ENCODE measurements at places on chromosomes 13 and 19.

GRCh38 chr13:25901460-25902376 is 150.1 kb downstream of the SHISA2 start:
- DNase-seq: peak; percentile 72

GRCh38 chr19:1189419-1189818 is 15.4 kb upstream of the SBNO2 start:
- DNase-seq: no peak

- no peak for DNase-seq
Observed at GRCh38 chr13:47478985-47479384, 522.1 kb downstream of the SUCLA2 start.

GRCh38 chr19:52237771-52238400 is 31.5 kb upstream of the ZNF766 start:
- DNase-seq: peak; percentile 33

DNA sequence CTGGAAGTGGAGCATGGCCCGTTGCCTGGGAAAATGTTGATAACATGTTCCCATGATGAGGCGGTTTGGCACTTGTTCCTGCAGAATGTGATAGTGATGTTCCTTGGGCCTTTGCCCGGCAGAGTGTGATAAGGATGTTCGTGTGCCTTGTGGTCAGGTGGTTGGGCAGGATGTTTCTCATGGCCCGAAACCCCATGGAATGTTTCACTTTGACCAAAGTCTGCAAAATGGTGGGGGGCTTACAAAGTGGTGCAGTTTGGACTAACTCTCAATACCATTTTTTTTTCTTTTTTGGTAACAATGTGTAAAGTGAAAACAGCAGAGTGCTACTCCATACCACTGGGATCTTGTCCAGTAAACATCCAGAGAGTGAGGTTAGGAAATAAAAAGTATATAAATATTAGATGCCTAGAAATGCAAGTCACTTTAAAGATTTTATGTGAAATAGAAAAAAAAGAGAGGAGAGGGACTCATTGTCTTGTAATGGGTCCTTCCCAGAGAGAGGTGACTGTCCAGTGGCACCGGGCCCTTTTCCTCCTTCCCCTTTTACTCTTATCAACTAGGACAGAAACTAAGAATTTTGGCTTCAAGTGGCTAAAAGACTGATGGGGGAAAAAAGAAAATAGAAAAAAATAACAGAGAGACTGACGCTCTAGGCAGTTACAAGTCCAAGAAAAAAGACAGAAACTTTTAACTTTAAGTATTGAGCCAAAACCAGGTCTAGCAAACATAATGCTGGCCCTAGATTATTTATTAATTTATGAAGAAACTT is 5.7 kb downstream of the FPR3 start:
- no peak for DNase-seq

GRCh38 chr19:912181-913079 is 589 bp downstream of the R3HDM4 start:
- no peak for DNase-seq

DNA sequence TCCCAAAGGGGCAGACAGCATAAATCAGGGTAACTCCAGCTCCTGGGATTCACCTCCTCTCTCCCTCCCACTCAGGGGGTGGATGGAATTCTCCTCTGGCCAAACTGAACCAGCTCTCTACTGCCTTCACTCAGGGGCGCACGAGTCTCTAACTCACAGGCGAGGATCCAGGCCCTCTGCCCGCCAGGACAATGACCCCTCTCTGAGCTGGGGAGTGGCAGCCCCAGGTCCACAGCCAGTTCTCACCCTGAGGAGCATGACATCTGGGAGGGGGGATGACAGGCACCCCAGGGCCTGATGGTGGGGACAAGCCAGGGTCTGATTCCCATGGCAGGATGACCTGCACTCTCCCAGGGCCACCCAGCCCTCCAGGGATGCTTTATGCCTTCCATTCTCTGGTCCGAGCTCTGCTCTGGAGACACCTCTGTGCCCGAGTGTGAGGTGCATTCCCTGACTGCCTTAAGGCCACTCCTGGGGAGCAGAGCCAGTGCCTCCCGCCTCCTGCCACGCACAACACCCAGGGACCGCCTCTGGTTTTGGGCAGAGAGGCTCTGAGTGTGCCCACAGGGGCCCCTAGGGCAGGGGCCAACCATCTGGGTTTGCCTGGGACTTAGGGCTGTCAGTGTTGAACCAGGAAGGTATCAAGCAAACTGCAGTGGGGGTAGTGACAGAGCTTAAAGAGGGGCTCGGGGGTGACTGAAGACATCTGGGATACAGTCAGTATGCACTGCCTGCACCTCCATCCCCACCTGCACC is 66.2 kb downstream of the GNG7 start:
- no peak for DNase-seq

GRCh38 chr13:68375004-68375403 is 1144.9 kb upstream of the PCDH9 start:
- no peak for DNase-seq

DNA sequence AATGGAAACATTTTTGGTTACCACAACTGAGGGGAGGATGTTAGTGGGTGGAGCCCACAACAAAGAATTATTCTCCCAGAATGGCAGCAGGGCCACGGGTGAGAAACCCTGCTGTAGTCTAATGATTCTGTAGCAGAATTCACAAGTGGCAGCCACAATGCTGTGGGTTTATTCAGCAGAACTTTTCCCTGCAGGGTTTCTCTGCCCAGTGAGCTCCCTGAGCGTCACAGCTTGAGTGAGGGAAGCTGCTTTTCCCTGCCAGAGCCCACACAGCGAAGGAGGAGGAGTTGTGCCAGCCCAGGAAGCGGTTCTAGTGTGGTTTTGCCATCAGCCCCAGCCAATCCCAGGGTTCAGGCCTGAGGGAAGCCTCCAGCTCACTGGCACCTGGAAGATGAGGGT is 4.4 kb downstream of the ATP12A start:
- no peak for DNase-seq

GRCh38 chr13:92158346-92158745 is 759.9 kb downstream of the GPC5 start:
- no peak for DNase-seq

GRCh38 chr19:16336571-16336970 is 11.9 kb downstream of the KLF2 start:
- DNase-seq: no peak

DNA sequence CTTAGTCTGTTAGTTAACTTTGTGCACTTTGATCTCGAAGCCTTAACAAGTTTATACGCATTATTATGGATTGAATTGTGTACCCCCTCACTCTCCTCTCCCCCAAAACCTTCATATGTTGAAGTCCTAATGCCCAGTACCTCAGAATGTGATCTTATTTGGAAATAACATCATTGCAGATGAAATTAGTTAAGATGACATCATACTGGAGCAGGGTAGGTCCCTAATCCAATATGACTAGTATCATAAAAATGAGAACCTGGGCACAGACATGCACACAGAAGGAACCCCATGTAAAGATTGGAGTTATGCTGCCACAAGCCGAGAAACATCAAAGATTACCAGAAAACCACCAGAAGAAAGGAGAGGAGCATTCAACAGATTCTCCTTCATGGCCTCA is 85.8 kb upstream of the TSC22D1 start:
- DNase-seq: no peak

DNA sequence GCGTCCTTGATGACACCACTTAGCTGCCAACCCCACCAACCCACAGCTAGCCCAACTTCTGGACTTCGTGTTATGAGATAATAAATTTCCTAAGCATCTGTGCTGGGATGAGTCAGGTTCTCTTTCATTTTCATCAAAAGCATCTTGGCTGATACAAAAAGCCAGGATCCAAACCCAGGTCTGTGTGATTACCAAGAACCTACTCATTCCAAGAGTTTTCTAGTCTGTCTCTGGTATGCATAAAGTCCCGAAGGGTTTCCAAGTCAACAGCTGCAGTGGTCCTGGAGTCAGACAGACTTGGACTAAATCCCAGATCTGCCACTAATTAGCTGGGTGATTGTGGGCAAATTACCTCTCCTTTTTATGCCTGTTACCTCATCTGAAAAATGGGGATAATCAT is 55.5 kb upstream of the SERP2 start:
- DNase-seq: no peak

DNA sequence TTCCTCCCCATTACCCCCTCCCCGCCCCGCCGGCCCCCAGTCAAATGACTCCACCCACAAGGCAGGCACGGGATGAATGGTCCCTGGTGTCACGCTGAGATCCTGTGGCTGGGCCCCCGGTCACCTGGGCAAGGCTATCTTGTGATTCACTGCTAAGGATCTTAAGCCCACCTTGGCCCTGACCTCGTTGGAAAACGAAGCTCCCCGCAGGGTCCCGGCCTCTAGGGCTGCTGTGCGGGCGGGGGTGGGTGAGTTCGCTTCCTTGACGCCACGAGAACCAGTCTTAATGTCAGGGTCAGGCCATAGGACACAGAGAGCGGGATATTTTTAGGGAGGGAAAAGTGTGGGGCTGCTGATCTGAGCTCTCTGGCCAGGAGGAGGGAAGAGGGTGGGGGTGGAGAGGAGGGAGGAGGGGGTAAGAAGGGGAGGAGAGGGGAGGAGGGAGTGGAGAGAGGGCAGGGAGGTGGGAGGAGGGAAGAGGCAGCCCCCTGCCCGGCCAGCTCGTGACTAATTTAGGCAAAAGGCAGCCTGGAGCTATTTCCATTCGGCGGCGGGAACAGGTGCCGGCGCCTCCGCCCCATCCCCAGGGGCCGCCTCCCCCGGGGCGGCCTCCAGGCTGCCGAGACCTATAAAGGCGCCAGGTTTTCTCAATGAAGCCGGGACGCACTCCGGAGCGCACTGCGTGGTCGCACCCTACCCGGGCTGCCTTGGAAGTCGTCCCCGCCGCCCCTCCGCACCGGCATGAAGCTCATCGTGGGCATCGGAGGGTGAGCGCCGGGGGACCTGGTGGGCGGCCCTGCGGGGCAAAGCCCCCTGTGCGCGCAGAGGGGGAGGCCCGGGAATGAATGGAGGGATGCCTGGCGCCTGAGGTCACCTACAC is at the start of gene NMRK2:
NMRK2 (plus strand) TSS at position 139 of the 880 bp plus-strand sequence; CDS start at position 742, 603 bp downstream.
- DNase-seq: no peak

- no peak for DNase-seq
Observed at GRCh38 chr13:41774605-41775218, 186.2 kb downstream of the VWA8 start.

DNA sequence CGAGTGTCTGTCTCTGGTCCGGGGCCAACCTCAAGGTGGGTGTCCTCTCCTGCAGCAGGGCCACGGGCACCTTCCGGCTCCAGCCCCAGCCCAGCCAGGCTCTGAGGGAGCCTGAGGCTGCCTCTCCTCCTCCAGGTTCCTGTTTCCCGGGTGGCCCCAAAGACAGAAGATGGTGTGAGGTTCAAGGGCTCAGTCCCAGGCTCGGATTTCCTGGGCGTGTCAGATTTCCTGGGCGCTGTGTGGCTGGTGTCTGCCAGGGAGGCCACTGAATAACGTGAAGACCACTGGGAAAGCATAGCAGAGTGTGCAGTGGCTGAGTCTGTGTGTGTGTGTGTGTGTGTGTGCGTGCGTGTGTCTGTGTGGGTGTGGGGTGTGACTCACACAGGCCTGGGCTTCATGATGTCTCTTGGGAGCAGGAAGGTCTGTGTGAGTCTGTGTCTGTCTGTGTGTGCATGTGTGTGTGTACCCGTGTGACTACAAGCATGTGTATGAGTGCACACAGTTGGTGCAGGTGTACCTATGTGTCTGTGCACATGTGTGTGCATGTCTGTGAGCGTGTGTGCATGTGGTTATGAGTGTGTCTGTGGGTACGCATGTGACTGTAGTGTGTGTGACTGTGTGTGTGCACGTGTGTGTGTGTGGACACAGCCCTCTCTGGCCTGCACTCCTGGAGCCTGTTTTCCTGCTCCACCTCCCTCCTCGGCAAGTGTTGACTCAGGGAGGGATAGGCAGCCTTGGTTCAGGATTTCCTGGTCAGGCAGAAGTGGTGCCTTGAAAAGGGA is 28.3 kb downstream of the CEBPA start:
- DNase-seq: no peak

DNA sequence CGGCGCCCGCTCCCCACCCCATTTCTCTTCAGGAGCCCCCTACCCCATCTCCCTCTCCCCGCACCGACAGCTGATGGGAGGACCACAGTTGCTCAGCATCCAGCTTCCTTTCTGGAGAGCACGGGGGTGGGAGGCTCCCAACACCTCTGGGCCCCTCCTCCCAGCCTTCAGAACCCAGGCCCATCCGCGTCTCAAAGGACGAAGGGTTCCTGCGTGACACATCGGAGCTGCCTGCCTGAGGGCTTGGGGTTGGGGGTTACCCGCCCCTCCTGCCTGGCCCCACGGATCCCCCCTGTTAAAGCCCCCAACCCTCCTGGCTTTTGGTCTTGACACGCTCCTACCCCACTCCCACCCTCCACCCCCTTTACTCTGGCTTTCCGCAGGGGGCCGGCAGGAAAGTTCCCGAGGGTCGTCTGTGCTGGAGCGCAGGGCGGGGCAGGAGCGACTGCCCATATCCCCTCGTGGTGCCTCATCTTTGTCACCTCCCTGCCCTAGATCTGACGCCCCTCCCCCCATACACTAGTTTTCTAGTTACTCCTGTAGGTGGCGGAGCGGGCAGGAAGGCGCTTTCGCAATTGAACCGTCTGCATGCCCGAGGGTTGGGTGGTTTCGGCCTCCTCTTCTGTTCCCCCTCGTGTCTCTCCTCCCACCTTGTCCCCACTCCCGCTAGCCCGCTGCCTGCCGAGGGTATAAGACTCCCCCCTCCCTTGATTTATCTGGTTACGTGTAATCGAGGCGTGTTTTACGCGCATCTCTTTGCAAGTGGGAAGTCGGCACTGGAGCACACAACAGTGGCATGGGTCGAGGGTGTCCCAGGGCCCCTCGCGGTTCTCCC is 924 bp downstream of the TRAPPC5 start:
- no peak for DNase-seq

DNA sequence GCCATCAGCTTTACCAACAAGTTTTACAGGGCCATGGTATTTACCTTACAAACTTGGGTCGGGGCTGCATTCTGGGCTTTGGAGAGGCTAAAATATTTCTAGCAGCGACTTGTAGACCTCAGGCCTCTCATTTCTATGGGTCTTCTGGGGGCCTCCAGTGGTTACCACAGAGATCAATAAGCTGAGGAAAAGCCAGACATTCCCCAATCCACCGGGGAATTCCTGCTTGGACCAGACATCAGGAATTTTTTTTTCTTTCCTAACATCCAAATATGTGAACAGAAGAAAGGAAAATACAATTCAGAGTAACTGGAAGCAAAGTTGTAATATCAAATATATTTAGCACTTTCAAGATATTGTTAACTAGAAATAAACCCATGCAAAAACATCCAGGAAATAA is 1.5 kb downstream of the DZIP1 start:
- DNase-seq: no peak

DNA sequence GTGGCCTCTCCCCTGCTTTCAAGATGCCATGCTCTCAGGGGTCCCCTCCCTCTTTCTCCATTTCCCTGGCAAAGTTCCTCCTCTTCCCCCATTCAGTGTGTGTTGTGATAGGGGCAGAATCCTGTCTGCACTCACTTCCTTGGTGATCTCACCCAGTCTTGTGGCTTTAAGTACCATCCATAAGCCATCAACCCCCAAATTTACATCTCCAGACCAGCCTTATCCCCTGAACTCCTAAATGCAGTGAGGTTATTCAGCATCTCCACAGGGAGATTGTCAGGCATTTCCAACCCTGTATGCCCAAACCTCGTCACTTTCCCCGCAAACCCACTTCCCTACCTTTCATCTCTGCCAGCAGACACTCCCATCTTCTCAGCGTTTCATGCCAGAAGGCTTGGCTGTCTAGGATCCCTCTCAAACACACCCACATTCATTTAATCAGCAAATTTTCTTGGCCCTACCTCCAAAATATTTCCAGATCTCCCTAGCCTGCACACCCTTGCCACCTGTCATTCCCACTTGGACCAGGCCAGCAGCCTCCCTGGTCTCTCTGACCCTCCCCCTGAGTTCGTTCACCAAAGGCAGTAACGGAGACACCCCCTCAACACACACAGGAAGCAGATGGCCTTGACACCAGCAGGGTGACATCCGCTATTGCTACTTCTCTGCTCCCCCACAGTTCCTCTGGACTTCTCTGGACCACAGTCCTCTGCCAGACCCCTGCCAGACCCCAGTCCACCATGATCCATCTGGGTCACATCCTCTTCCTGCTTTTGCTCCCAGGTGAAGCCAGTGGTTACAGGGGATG is at the start of gene HCST:
HCST (plus strand) TSS at position 676 of the 808 bp plus-strand sequence; CDS start at position 741, 65 bp downstream.
- no peak for DNase-seq
